ENCODE measurements at places on chromosomes 16 and 17. TPM values are rescaled to one million over a fixed set of nuclear protein-coding genes. Genes with fewer than 3 reads are reported as not detected.

SLC47A2 gene
- not detected for total RNA-seq

HYDIN gene
- not detected for total RNA-seq

DNA sequence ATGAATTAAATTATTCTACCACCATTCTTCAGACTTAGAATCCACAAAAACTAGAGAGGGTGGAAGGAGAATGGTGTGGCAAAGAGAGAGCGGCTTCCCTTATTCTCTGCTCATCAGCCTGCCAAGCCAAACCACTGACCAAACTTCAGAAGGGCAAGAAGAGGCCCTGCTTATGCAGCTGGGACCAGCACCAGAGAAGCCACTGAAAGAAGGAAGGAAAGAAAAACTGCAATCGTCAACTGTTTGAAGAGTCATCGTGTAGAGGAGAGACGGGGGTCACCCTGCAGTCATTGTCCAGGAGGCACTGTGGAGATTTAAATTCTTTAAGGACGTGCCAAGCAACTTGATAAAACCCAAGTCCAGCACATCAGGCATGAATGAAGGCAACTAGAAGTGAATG, 15.6 kb downstream of the PMP22 start:
- no peak overlapping the region for H3K4me3 ChIP-seq
- no peak for DNase-seq
- H3K36me3 ChIP-seq: no peaks in the 10 kb centered on the region
- no peaks in the 10 kb centered on the region for H3K4me1 ChIP-seq

- H3K36me3 ChIP-seq: peaks cover 7% of the 10 kb centered on the region
- H3K4me3 ChIP-seq: no peak overlapping the region
- no peak overlapping the region for H3K27ac ChIP-seq
Observed at GRCh38 chr16:68360547-68360946, 49.7 kb downstream of the PRMT7 start.

- DNase-seq: no peak
- H3K36me3 ChIP-seq: no peaks in the 10 kb centered on the region
- no peaks in the 10 kb centered on the region for H3K27me3 ChIP-seq
- no peak overlapping the region for H3K27ac ChIP-seq
- H3K4me1 ChIP-seq: no peaks in the 10 kb centered on the region
Observed at GRCh38 chr17:79214940-79215604, 140.4 kb downstream of the ENGASE start.

KRT25 gene
- not detected for total RNA-seq

- no peaks in the 10 kb centered on the region for H3K27me3 ChIP-seq
- H3K36me3 ChIP-seq: no peaks in the 10 kb centered on the region
- no peak overlapping the region for H3K4me3 ChIP-seq
- no peaks in the 10 kb centered on the region for H3K4me1 ChIP-seq
Observed at GRCh38 chr16:15415511-15415985, 18.8 kb upstream of the BMERB1 start.
